Aorta (tissue), 5 donors: ENCODE measurements at places on chromosomes 12 and 14.

GRCh38 chr12:99066726-99067125 is 421.6 kb downstream of the APAF1 start:
- no peak for DNase-seq

- no peak for DNase-seq
Observed at GRCh38 chr12:76037130-76038103, 5.8 kb upstream of the PHLDA1 start.

DNA sequence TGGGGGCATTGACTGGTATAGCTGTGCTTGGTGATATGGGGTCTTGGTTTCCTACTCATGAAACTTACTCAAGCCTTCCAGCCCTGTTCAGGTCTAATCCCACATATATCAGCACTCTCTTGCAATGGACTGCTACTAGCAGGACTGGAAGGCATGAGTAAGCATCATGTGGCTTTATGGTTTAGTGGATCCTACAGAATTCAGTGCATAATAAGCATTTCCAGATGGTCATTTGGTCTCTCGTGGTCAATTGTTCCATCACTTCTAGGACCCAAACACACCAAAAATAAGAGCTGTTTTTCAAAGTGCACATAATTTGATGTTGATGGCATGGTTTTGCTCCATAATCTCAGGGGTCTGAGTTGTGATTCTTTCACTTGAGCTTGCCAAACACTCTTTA is 114.4 kb downstream of the LMNTD1 start:
- no peak for DNase-seq

GRCh38 chr14:94175011-94175745 is 1.1 kb downstream of the PPP4R4 start:
- no peak for DNase-seq

DNA sequence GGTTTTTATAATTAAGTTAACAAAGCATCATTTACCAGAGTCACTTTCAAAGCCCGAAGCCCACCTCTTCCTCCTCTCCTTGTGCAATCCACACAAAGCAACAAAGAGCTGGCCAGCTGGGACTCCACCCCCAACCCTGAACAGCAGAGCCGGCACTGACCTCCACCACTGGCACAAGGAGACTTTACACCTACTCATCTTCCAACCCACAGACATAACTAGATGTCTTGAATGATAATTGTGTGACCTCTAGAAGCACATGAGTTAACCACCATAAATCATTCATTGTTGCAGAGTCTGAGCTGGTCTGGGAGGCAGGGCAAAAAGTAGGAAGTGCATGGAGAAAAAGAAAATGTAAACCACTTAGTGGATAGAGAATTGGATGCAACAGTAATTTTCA is 72.2 kb downstream of the ST8SIA1 start:
- no peak for DNase-seq

- no peak for DNase-seq
Observed at GRCh38 chr14:104876251-104876699, 11.2 kb downstream of the CEP170B start.

DNA sequence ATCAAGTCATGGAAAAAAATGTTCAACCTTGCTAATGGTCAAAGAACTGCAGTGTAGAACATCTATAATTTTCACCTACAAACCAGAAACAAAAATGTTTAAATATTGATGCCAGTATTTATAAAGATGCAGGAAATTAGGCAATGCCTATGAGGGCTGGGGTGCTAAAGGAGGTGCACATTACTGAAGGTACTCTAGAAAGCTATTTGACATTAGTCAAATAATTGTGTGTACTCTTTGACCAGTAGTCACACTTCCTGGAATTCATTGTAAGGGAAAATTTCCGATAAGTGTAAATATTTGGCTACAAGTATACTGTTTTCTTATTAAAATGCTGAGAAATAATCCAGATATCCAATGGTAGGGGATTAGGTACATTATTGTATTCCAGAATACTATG is 36.4 kb upstream of the HDAC7 start:
- no peak for DNase-seq

DNA sequence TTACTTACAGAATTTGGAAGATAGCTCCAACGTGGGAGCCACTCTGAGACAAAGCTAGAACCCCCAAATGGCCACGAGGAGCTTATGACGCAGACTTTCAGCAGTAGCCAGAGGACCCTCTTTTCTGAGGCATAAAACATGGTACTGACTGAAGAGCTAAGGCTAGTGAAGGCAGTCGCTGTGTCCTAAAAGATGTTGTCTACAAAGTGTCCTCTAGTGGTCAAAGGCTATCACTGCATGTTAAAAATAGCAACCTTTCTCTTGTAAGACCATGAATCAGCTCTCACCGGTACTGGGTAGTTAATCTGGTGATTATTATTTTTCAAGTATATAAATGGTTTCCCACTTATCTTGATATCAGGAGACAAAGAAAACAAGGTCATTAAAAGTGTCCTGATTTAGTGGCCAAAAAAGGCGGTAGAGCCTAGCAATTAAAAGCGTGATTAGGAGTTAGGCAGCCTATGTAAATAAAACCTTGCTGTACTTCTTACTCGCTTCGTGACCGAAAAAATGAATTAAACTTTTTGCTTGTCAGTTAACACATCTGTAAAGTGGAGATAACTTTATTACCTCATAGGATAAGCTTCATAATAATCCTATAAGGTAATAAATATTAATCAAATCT is 47.0 kb upstream of the LGR5 start:
- DNase-seq: no peak

GRCh38 chr14:67492538-67492937 is 4.0 kb upstream of the TMEM229B start:
- DNase-seq: no peak

DNA sequence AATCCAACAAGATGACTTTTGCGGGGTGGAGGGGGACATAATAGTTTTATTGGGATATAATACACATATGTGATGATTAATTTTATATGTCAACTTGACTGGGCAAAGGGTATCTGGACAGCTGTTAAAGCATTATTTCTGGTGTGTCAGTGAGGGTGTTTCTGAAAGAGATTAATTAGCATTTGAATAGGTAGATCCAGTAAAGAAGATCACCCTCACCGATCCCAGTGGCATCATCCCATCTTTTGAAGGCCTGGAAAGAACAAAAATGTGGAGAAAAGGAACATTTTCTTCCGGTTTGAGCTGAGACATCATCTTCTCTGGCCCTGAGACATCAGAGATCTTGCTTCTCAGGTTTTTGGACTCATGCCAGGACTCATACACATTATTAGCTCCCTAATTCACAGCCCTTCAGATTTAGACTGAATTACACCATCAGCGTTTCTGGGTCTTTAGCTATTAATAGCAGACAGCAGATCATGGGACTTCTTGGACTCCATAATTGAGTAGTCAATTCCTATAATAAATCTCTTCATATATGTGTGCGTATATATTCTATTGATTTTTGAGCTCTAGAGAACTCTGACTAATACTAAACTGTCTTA is 283.6 kb downstream of the PCNX1 start:
- no peak for DNase-seq

DNA sequence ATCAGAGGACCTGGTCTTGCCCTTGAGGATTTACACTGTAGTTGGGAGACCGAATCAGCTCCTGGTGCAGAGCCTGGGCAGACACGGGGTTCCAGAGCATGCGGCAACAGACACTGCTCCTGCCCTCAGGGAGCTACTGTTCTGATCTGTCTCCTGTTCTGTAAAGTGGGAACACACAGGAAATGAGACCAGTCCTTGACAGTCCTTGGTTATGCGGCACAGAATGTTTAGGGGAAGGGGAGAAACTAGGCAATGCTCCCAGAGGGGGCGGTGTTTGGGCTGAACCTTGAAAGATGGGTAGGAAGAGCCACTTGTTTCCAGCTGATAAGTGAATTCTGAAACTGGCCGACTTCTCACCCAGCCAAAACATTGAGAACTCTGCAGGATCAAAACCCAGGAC is 132.4 kb downstream of the ZFP36L1 start:
- no peak for DNase-seq

- DNase-seq: no peak
Observed at GRCh38 chr12:2198005-2198501, 145.3 kb downstream of the CACNA1C start.

GRCh38 chr14:98328496-98328895 is 943.5 kb downstream of the BCL11B start:
- DNase-seq: no peak

GRCh38 chr12:12560587-12561370 is 1.9 kb downstream of the DUSP16 start:
- no peak for DNase-seq

- no peak for DNase-seq
Observed at GRCh38 chr12:14930299-14930698, 8.0 kb downstream of the ERP27 start.

GRCh38 chr12:66066137-66066928 is 64.2 kb downstream of the LLPH start:
- DNase-seq: no peak

DNA sequence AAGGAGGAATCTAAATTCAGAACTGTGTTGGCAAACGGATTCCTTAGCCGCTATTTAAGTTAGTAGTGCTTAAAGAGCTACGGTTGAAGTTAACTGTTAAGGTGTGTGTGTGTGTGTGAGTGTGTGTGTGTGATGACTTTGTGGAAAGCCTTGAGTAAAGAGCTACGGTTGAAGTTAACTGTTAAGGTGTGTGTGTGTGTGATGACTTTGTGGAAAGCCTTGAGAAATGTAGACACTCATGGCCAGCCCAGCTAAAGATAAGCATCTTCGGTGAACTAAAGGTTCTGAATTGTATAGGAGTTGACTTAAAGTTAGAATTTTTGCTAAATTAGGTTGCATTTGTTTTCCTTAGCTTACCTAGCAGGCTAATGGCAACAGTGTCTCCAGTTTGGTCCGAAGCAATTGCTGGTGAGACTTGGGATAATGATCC is 1.4 kb downstream of the KTN1 start:
- DNase-seq: no peak

DNA sequence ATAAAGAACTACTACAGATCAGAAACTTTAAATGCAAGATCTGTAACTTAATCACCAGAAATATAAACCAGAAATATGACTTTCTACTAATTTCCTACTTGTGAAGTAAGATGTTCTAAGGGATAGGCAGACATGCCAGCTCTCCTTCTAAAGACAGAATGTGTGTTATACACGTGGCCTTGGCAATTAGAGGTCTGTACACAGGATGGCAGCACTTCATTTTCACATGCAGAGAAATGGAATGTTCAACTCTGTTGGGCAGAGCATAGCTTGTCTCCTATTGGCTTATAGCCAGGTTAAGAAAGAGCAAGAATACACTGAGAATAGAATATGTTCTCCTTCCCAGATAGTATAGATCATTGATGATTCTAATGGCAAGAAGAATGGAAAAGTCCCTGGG is 403.8 kb downstream of the DAD1 start:
- no peak for DNase-seq

- no peak for DNase-seq
Observed at GRCh38 chr12:14802721-14803010, 612 bp downstream of the WBP11 start.

GRCh38 chr12:29750131-29750927 is 33.4 kb downstream of the TMTC1 start:
- DNase-seq: no peak

DNA sequence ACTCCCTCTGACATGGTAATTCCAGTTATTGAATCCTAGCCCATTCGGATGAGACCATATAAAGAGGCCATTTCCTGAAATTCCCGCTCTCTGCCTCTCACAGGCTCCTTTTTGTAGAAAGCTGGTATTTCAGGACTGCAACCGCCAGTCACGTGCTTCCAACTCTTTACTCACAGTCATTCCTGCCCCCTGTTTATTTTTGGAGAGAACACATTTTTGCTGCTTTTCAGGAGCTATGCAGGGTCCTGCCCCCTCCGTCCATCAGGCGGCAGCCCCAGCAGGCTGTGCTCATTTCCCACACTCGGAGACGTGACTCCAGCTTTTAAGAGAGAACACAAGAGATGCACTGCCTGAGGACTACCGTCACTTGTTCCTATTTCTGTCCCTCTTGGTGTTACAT is 26.8 kb downstream of the IFT43 start:
- peak; percentile 88 for DNase-seq

DNA sequence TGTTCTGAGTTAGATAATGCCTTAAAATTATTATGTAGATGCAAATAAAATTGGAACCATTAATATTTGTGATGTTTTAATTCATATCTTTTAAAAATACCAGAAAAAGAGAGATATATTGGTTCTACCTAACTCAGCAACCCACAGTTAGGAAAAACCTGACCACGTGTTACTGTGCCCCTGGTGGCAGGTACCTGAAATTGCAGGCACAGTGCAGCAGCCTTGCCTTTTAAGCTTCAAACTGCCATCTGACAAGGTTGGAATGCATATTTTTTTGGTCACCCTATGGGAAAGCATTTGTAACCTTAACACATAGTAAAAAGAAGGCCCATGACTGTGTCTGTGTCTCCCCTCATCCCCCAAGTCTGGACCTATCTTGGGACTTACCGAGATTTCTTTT is 109.4 kb upstream of the NOS1 start:
- no peak for DNase-seq

DNA sequence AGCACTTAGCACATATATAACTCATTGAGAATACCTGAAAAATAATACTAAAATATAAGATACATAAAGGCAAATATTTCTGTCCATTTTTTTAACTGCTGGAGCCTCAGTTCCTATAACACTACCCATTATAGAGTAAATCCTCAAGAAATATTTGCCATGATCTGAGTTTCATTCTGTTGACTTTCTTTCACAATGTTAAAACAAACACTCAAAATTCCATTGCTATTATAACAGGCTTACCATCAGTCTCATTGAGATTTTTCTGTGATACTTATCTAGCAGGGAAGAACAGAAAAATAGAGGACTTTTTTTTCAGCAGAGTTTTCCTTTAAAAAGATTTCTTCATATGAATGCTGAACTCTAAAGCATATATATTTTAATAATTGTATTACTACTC is 24.5 kb downstream of the LMO3 start:
- DNase-seq: no peak

GRCh38 chr14:101377069-101377468 is 184.2 kb upstream of the DIO3 start:
- DNase-seq: no peak

DNA sequence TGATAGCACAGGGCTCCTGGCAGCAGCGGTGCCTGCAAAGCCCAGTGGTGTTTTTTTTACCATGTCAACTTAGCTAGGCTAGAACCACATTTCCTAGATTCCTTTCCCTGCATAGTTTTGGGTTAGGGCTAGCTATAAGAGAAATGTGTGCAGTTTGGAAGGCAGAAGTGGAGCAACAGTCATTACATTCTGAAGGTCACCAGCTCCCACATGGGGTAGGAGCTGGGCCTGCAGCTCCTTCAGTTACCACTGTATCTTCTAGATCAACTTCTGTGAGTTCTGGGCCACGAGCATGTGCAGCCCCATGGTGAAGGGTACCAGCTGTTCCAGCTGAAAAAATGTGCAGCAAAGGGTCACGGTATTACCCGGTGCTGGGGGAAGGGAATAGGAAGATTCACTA is 2.3 kb upstream of the SLC25A3 start:
- DNase-seq: no peak

- no peak for DNase-seq
Observed at GRCh38 chr14:71103662-71104484, 196.6 kb downstream of the PCNX1 start.

DNA sequence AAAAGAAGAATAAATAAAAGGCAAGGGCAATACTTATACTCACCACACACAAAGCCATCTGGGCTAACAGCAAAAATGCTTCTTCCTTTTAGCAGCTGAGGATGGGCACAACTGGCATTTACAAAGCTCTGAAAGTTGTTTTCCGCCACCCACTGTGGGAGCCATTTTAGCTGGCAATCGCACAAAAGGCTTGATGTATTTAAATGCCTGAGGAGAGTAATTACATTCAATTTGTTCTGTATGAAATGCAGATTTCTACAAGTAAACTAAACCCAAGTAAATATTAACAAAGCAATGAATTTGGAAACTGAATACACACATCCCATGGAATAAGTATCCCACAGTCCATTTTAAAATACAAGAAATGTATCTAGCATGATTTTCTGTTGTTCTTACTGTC is 37.5 kb downstream of the LRIG3 start:
- no peak for DNase-seq
